ENCODE measurements at places on chromosomes 1 and 21.

DNA sequence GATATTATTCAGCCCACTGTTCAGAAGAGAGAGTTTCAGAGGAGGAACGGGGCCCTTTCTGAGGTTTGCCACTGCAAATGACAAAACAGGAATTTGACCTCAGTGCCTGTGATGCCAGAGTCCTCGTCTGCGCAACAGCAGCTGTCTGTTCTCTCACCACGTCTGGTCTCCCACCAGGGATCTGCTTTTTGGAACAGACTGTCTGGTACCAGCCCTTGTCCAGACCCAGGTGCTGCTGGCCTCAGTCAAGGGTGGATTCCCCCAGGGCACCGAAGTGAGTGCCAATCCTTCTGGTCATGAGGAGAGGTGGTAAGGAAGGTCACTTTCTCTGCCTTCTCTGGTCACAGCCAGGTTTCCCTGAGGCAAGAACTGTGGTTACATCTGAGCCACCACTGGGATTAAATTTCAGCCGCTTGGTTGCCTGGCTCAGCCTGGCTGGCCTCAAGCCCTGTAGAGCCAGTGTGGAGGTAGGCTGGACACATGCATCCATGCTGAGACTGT is 2.3 kb upstream of the BCAN start:
- DNase-seq = no peak

- no peak for DNase-seq
Observed at GRCh38 chr21:44531606-44532564, 8.1 kb downstream of the KRTAP10-1 start.

GRCh38 chr1:155116113-155116764 is 11.4 kb upstream of the EFNA1 start:
- DNase-seq = no peak

- DNase-seq = no peak
Observed at GRCh38 chr1:22751124-22751531, 40.5 kb downstream of the EPHB2 start.

GRCh38 chr1:212549503-212550017 is 59.0 kb upstream of the ATF3 start:
- DNase-seq = no peak

DNA sequence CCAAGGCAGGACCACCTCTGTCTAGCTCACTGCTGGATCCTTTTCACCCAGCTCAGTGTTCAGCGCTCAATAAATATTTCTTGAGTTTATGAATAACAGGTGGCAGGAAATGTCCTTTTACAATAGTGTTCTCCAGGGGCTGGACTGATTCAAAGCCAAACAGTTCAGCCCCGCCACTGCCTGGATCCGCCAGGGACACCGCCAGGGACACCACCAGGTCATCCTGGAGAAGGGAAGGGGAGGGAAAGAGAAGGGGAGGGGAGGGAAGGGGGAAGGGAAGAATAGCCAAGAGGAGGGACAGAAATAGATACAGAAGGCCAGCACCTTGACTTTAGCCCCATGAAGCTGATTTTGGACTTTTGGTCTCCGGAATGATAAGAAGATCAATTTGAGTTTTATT is 255.6 kb downstream of the GRIK3 start:
- no peak for DNase-seq

- DNase-seq = no peak
Observed at GRCh38 chr1:1062348-1063163, 11.6 kb downstream of the RNF223 start.

DNA sequence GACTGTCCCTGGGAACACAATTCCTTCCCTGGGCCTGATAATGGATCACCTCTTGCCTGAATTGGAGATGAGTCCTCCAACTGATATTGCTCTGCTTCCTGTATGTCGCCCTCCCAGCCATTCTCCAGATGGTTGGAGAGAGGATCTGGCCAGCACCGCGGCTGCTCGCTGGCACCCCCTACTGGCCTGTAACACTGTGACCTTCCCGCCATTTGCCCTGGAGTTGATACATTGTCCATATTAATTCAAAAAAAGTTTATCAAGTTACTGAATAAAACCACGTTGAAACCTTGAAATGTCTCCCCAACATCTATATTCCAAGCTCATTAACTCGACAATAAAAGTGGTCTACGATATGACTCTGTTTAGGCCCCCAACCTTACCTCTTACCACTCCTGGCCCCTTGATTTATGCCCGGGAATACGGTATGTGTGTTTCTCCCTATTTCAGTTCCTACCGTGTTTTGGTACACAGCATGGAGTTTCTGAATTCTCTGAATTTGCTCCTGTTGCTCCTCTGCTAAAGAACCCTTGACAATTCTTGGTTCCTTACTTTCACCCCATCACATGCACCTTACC is 241.8 kb upstream of the KIAA0040 start:
- no peak for DNase-seq

DNA sequence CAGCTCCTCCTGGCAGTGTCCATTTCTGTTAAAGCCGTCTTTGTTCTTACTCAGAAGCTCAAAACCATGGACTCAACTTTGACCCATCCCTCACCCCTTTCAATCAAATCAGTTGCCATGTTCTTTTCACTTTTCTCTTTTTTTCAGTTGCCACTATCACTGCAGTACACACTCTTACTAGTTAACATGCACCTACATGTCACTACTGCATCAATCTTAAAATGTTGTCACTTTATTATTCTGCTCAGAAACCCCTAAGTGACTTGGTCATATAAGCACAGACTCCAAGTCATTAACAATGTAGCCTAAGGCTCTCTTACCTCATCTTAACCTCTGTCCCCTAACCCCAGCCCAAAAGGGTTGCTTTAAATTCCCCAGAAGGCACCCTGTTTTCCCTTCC is 9.0 kb downstream of the ZNF697 start:
- DNase-seq = no peak
